ENCODE measurements at places on chromosomes 7 and 10.

DNA sequence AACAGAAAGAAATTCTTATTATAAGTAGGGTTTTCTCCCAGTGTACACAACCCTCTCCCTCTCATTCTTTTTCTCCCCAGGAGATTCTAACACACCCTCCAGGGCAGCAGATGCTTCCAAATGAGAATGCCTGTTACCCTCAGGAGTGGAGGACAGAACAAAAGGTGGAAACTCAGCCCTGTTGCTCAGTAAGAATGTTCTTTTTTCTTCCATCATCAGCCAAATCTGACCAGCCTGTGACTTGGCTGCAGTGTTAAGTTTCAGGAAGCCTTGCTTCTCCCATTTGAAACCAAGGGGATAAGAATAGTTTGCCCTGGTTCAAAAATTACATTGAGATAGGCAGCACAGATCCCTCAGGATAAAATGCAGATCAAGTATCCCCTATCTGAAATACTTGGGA is 77.5 kb upstream of the EEPD1 start:
- no peak for DNase-seq

DNA sequence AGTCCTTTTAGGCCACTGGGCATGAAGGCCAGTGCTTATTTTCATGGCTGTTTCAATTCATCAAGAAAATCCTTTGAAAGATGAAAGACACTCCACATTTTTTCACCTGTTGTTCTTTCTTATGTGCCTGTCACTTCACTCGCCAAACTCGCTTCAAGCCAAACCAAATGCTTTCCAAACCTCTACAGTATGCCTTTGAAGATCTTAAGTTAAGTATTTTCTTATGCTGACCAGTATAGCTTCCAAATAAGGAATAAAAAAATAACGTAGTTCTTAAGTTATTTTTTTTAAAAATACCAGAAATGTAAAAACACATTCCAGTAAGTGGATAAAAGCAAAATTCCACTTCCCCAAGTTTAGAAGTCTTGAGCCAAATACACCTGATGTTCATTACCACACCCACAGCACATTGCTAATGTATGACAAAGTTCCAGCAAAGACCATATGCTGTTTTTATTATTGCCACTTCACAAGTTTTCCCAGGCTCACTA is 186.1 kb downstream of the MTERF1 start:
- DNase-seq, result no peak

- DNase-seq, result no peak
Observed at GRCh38 chr7:17713584-17713983, 226.7 kb downstream of the SNX13 start.

- DNase-seq, result no peak
Observed at GRCh38 chr7:98872328-98872924, 2.6 kb upstream of the TMEM130 start.

DNA sequence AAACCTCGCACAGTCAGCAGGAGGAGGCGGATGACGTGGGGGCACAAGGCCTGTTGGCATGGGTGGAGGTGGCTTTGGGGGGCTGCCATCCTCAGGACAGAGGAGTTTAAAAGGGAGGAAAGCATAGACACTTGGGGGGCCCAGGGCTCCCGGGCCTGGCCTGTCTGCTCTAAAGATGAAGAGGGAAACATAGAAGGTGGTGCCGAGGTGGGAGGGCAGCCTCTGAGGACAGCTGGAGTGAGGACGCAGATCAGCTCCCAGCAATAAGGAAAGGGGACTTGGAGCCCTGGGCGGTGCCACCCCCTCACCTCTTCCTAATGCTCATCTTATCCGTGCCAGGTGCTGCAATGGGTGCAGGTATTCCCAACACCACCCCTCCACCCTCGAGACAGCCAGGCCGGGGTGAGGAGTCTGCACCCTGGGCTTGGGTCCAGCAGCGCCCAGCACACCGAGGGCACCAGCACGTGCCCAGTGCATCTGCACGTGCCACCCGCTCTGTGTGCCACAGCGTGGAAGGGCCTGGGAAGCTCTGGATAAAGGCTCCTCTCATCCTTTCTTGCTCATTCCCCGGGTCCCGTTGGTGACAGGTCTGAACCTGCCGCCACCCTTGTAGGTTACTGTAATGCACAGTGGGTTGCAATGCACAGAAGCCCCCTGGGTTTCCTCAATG is 566.0 kb upstream of the FOXK1 start:
- no peak for DNase-seq

DNA sequence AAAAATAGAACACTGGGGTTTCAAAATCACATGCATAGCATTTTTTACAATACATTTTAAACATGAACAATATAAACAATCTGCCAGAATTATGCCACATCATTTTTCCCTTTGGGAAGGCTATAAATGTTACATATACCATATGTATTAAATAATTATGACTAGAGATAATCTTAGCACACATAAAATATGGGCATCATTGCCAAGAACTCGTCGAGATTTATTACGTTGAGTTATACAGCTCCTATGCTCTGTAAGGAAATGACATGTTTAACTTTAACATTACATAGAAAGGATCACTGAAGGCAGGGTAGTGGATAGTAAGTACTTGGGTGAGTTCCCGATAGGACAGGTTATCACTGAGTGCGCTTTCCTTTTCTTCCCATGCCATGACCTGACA is 267.8 kb downstream of the PARD3 start:
- no peak for DNase-seq

DNA sequence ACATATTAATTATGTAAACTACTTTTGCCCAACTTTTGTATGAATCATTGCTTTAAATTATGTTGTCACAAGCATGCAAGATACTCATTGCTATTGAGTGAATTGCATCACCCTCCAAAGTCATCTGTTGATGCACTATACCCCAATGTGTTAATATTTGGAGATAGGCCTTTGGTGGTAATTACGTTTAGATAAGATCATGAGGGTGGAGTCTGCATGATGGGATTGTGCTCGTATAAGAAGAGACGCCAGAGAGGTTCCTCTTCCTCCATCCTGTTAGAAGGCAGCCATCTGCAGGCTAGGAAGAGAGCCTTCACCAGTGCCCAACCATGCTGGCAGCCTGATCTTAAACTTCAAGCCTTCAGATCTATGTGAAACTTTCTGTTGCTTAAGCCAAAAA is 95.3 kb upstream of the MAGI2 start:
- DNase-seq, result no peak

- no peak for DNase-seq
Observed at GRCh38 chr10:28624351-28624750, 53.0 kb upstream of the BAMBI start.

DNA sequence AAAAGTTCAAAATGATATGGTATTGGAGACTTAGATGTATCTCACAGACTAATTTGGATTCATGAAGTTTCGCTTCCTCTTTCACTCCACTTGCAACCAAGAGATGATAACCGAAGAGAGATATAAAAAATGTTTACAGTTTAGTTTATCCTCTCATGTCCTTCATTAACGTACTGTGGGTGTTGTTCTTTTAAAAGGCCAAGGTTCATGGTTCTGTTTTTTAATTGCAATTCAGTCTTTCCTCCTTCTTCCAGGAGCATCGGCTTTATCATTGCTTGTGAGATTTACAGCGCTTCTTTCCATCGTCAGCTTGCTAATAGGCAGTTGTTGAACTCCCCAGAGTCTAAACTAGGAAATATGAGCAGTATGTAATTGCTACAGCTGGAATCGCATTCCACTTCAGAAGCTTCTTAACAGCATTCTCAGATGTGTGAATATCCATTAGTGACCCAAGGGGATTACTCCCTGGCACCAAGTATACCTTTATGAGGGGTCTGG is 75.9 kb upstream of the HGF start:
- no peak for DNase-seq

- no peak for DNase-seq
Observed at GRCh38 chr10:24396396-24396795, 187.5 kb downstream of the KIAA1217 start.

DNA sequence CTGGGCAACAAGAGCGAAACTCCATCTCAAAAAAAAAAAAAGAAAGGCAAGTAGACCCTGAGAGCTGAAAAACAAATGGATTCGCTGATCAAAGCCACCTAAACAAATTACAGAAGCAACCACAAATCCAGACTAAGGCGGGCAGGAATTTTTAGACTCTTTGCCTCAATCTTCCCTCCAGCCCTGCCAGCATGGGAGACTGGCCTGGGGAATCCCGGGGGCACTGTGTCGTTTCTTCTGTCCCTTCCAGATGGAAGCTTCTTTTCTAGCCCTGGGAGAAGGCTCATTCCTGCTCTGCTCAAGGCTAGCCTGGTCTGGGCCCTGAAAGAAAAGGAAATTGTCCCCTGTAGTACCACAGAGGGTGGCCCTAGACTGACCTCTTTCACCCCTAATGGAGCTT is 15.6 kb upstream of the SERPINE1 start:
- no peak for DNase-seq

Data from non-pigmented ciliary epithelial cell (primary cell).